GM12865 (cell line): ENCODE measurements at places on chromosomes 5 and 9.

DNA sequence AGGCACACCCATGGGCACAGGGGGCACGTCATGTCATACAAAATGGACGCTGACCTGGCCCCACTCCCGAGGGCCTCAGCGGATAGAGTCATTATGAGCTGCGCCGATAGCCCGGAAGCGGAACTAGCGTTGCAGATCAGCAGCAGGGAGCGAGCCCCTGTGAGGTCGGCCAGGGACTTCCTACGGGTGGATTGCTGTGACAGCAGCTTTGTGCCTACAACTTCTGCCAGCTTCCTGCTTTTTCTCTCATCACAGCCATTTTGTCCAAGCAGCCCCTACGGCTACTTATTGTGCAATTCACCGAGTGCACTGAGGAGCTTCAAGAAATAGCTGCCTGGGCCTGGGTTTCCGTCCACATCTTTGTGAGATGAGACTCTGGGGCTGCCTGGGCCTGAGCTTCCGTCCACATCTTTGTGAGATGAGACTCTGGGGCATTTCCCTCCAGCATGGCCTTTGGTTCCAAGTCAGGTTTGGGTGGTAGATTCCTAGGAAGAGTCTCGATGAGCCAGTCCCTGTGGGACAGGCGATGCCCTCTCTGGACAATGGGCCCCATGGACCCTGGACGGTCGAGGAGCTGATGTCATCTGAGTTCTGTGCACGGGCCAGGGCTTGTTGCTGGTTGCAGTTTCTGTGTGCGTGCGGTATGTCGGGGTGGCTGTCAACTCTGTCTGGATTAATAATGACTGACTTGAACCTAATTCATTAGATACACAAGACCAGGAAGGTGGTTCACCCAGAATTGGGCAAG, 67.0 kb upstream of the GNE start:
- no peak for DNase-seq

GRCh38 chr5:109619021-109619460, 70.7 kb upstream of the MAN2A1 start:
- no peak for DNase-seq

GRCh38 chr5:118614731-118615456, 373.5 kb downstream of the DTWD2 start:
- DNase-seq = no peak

GRCh38 chr5:51961154-51961562, 577.9 kb downstream of the ISL1 start:
- DNase-seq = no peak

GRCh38 chr5:126093041-126093440, 330.2 kb upstream of the GRAMD2B start:
- DNase-seq = no peak
